ENCODE measurements at places on chromosomes 3 and 15.

- no peak for DNase-seq
Measured at GRCh38 chr3:114338651-114339357, 45.0 kb downstream of the TIGIT start.

DNA sequence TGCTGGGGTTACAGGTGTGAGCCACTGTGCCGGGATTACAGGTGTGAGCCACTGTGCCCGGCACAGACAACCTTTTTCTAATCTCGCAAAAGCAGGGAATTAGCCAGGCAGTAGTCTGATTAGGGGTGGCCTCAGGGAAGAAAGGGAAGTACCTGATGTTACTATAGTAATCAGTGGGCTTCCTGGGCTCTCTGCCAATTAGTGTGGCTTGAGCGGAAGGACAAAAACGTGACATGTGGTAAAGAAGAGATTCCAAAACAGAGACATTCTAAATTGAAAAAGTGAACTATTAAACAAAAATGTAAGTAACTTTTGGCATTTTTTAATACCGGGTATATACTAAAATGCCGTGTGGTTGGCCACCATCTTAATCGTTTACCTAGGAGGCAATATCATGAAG is 48.1 kb downstream of the CFAP20DC start:
- DNase-seq = no peak

GRCh38 chr15:66934868-66935520 is 130.4 kb upstream of the SMAD3 start:
- DNase-seq = no peak

DNA sequence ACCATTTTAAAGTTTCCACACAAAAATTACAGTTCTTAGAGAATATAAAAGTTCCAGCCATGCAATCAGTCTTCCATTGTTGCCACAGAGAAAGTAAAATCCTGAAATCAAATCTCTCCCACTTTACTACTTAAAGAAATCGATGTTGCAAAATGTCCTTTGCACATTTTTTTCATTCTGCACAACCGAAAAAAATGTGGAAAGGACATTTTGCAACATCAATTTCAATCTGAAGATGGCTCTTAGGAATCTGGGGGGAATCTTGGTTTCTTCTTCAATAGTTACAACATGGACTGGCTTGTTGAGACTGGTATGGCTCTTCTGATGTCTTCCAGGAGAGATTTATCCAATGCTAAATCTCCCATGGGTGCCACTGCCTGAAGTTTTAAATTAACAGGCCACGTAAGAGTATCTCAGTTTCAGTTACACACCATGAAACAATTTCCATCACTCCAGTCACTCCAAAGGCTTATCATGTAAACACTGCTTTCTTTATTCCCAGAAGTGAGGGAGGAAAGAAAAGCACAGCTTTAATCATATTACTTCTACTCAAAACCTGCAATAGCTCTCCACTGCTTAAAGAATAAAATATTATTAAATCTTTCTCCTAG is 55.8 kb upstream of the CTNNB1 start:
- no peak for DNase-seq

DNA sequence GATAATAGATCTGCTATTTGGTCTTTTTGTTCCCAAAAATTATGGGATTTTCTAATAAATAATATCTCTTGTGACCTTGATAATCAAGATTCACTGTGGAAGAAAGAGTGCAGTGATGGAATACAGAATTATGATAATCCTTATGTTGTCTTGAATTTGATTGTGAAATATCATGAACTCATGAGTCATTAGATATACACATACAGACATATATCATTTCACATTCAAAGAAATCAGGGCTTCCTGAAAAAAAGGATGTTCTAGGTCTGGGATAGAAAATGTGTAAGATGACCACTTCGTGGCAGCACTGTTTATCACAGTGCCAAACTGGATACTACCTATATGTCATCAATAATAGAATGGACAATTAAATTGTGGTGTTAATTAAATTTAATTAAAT is 97.7 kb downstream of the DPH6 start:
- DNase-seq = no peak
